ENCODE measurements at places on chromosomes 6 and 20.
A peak's percentile ranks its signal among the peaks of the same experiment; 100 is the strongest.

- no peak for DNase-seq
Measured at GRCh38 chr20:21681234-21681921, 24.1 kb upstream of the PAX1 start.

DNA sequence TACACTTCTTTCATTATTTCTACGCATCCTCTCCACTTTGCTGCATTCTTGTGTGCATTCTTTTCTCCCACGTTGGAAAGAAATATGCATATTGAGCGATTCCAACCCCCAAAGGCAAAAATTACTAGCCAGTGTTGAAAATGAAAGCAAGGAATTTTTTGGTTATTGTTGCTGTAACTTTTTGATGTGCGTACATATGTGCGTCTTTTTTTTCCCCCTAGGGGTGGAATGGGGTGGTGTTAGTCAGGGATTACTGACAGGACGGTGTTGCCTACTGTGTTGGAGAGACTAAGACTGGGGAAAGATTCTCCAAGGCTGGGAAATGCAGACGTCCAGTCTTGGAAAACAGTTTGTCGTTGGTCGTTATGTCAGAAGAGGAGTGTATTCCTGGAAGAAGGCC lies 44.2 kb upstream of the ESR1 start:
- DNase-seq, result no peak

DNA sequence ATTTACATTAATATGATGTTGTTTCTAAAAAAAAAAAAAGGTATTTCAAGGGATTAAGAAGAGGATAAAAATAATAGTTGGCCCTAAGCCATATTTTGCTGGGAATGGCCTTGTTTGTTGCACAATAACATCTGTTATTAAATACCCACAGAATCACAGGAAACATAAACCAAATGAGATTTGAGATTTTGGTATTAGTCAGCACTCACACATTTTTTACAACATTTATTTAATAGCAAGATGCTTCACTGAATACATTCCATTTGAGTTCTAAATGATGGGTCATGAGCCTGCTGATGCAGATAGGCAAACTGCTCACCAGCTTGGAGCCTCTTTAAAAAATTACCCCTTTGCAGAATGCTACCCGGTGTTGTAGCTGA lies 92.9 kb upstream of the ENPP5 start:
- no peak for DNase-seq

DNA sequence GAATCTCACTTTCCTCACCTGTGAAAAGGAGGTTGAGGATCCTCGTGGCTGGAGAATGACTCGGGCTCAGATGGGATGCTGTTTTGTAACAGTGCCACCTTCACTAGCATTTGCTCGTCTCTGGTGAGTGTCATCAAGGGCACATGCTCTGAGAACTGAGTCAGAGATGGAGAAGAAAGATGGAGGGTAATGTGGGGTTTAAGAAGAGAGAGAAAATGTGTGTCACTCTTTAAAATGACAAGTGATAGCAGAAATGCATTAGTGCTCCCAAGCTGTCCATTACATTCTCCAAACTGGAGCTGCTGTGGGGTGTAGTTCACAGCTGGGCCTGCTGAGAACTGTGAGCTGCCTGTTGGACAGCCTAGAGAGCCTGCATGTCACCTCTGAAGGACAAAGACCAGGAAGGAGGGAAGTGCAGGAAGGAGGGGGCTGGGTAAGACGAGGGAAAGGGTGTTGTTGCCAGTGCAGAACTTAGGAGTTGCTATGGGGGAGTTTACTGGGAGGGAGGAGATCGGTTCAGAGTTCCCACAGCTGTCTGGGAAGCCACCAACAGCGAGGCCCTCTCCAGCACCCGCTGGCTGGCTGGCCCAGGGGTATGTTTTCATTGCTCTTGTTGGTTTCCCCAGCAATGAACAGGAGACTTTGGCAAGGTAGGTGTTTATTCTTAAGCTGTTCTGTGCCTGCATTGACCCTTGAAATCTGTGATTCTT lies 19.8 kb downstream of the GMPR start:
- DNase-seq, result no peak

DNA sequence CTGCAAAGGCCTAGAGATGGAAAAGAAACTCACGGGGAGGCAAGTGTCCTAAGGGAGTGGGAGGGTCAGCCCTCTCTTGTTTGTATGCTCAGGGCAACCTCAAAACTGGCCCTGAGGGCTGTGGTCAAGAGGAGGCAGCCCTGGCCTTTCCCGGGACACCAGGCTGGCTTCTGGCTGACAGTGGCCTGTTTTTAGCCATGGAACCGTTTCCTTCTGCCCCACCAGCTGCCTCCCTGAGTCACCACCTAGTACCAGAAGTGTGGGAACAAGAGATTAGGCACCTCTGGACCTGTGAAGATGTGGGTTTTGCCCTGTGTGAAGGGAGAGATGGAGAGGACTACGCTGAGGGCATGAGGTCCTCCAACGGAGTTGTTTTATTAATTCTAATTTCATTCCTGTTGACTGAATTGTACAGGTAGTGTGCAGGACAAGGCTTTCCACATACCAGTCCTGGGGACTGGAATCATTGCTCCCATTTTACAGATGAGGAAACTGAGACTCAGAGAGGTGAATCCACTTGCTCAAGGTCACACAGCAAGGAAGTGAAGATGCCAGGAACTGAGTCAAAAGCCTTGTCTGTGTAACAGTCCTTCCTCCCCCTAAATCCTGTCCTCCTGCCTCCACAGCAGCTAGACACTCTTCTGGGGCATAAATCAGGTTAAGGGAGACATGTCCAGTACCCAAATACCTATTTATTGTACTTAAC lies 5.5 kb downstream of the FOXS1 start:
- no peak for DNase-seq

GRCh38 chr6:163525926-163526325 lies 111.4 kb downstream of the QKI start:
- DNase-seq, result no peak

DNA sequence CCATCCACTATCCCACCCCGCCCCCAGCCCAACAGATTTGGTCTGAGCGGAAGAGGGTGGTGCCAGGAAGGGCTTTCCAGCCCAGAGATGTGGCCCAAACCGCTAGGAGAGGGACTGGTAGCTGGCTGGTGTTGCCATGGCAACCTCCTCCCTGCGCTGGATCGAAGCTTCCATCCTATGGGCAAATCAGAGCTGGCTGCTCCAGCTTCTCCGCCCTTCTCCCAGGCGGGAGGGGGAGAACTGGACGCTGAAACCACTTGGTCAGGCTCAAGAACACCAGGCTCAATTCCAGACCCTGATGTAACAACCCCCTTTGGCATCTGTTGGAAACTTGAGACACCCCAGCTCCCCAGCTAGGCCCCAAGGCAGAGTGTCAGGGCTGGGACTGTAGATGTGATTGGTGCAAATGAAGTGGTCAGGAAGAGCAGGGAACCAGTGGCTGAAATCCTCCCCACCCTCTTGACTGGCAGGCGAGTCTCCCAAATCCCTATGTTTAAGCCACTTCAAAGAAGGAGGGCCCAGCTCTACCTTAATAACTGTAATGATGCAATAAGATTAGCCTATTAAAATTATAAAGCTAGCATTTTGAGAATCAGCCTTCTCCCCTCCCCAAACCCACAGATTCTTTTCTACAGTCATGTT lies 4.2 kb downstream of the RIMS4 start:
- peak; percentile 87 for DNase-seq

DNA sequence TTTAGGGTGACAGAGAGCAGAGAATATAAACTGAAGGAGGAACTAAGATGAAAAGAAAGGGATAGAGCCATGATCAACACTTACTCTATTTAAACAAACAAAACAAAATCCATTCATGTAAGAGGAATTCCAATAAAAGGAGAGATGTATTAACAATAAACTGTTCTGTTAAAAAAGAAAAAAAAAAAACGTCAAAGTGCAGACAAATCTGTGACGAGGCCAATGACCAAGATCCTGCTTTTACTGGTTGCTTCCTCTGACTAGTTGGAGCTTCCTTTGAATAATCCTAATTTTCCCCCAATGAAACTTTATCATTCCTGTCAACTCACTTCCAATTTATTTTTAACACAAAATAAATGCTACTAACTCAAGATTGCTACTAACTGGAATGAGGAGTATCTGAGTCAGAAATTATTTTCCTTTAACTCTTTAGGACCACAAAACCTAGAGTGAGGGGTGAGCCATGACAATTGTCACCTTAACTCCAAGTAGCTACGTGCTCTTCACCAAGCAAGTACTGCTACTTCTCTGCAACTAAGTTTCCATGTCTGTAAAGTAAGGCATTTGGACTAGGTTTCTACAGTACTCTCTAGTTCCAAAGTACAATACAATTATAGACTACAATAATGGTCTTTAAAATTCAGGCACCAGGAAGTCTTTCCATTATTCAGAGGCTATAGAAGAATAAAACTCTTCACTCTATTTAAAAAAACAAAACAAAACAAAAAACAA lies 152.0 kb downstream of the PTPRK start:
- no peak for DNase-seq
